Activated CD4-positive, alpha-beta T cell treated with anti-CD3 and anti-CD28 coated beads for 48 hours (primary cell): ENCODE measurements at places on chromosomes 1 and 21.

- DNase-seq: no peak
Observed at GRCh38 chr1:38953433-38953860, 11.8 kb upstream of the RHBDL2 start.

DNA sequence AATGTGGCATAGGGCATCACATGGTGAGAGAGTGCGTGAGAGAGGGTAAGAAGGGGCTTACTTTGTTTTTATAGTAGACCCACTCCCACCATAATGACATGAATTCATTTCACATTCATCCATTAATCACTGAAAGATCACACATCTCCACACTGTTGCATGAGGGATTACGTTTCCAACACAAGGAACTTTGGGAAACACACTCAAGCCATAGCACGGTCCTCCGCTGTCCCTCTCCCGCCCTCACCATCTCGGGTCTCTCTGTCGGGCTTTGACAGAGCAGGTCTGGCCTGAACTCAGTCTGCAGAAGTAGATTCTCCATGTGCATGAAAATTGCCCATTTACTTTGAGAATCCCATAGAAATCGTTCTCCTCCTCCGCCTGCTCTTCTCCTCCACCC, 312.2 kb downstream of the MATN1 start:
- no peak for DNase-seq

- no peak for DNase-seq
Observed at GRCh38 chr1:43034778-43035177, 76.1 kb upstream of the SLC2A1 start.

- DNase-seq: no peak
Observed at GRCh38 chr1:203692565-203693470, 66.2 kb downstream of the ATP2B4 start.

DNA sequence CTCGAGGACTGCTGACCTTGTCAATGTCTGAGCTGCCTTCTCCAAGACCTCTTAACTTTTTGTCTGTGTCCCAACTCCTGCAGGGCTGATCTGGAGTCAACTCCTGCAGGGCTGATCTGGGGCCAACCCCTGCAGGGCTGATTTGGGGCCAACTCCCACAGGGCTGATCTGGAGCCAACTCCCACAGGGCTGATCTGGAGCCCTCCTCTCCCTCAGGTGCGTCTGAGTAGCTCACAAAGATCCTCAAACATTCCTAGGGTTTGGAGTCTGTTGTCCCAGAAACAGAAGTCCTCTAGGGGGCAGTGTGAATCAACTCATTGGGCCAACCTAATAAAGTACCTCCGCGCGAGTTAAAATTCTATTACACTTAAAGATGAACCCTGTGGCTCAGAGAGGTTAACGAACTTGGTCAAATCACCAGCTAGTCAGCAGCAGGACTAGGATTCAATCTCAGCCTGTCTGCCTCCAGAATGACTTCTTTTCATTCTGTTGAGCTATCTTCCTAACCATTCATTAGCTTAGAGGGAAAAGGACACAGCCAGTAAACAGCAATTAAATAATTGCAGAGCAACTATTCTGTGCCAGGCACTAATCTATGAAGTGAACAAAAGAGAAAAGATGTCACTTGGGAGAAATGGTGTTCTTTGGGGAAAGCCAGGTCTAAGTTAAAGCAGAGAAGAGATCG, 17.2 kb upstream of the RLF start:
- peak; percentile 60 for DNase-seq

DNA sequence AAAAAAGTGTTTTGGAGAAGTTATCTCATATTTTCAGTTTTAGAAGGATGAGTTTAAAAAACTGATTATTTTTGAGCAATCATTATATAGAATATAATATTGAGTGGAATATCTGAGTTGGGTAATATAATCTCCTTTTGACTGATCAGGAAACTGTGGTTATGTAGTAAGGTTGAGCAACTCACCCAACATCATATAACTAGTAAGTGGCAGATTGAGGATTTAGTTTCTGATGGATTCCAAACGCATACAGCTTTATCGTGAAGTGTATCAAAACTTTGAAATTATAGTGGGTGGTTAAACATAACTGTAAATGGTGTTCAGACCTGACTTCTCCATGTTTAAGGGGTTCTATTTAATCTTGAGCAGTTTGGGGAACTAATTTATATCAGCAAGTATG, 98.6 kb downstream of the OLFM3 start:
- no peak for DNase-seq

GRCh38 chr1:19359357-19359756, 47.2 kb downstream of the SLC66A1 start:
- no peak for DNase-seq

DNA sequence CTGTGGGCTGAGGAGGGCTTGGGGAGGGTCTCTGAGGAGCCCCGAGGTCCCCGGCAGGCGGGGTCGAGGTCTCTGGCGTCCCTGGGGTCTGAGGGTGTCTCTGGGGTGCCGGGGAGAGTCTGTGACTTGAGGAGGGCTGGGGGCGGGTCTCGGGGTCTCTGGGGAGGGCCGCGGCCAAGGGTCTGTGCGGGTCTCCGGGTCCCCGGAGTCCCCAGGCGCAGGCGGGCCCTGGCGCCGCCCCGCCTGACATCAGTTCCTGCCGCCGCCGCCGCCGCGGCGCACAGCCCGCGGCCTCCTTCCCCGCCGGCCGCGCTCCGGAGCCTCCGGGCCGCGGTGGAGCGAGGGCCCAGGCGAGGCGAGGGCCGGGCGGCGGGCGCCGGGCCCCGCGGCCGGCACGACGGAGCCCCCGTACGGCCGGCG, at the start of gene PLEKHM2:
TSS of gene PLEKHM2 (plus strand) at position 279 of the 420 bp plus-strand sequence. CDS start 239 bp downstream, outside the sequence.
- DNase-seq: peak; percentile 55

DNA sequence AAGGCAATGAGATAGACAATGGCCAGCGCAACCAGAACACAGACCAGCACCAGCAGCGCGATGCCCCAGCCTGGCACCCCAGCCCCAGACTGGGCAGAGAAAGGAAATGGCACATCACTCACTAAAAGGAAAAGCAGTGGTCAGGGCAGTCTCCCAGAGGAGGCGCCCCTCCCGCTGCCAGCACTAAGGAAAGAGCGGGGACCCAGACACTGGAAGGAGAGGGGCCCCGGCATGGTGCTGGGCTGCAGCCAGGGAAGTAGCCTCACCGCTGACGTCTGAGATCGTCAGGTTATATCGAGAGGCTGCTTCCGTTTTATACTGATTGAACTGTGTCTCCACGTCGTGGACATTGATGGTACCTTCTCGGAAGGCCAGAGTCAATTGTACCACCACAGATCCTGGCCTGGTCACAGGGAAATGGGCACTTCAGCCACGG, 13.8 kb downstream of the TRIM46 start:
- no peak for DNase-seq
